Chondrocyte (in vitro differentiated cells): ENCODE measurements at places on chromosomes 13 and 19.

- no peak for DNase-seq
Observed at GRCh38 chr19:6720369-6721137, at the start of gene C3. Gene C3 (minus strand): TSS chr19:6720650. CDS start chr19:6720589, 61 bp downstream.

GRCh38 chr13:44921931-44922758, 67.1 kb downstream of the NUFIP1 start:
- no peak for DNase-seq

- DNase-seq, result no peak
Observed at GRCh38 chr19:3279306-3279705, 54.8 kb downstream of the CELF5 start.

GRCh38 chr13:71214357-71214756, 652.6 kb downstream of the DACH1 start:
- DNase-seq, result no peak

DNA sequence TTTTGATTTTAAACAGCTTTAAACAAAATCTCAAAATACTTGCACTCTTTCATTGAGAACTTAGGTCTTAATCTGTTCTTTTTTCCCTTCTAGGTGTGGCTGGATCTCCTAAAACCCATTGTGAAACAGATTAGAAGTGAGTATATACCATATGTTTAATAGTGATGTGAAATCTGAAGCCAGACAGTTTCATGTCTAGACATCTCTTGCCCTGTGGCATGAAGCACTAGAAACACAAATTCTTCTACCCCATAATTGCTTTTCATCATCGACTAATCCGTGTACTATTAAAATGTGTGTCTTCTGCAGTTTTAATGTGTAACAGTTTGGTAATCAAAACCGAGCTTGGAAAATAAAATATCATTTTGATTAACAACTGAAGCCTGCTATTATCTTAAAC, 188.2 kb upstream of the RNF113B start:
- DNase-seq, result no peak
